Tibial nerve (tissue), 4 donors: ENCODE measurements at places on chromosomes 3 and 15. TPM values are rescaled to one million over a fixed set of nuclear protein-coding genes. Genes with fewer than 3 reads are reported as not detected.

- peak; percentile 51 for DNase-seq
These were observed 68.4 kb downstream of the CRTC3 start for GRCh38 chr15:90598031-90598577.

Gene LIPH
- 0.20 TPM for total RNA-seq

- DNase-seq = no peak
These were observed 180.5 kb downstream of the RSL24D1 start for GRCh38 chr15:55016225-55016624.

DNA sequence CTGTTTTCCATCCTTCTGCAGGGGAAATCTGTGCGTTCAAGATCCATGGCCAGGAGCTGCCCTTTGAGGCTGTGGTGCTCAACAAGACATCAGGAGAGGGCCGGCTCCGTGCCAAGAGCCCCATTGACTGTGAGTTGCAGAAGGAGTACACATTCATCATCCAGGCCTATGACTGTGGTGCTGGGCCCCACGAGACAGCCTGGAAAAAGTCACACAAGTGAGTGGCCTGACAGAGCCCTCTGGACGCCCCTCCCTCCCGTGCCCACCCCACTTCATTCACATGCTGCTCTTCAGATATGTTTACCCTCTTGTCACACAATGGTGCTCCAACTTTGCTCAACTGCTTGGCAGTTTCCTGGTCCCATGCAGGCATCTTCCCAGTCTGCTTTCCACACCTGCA lies 274.3 kb upstream of the TRIM42 start:
- DNase-seq = no peak

GRCh38 chr3:100401674-100402041 lies 319 bp downstream of the LNP1 start:
- peak; percentile 16 for DNase-seq

DNA sequence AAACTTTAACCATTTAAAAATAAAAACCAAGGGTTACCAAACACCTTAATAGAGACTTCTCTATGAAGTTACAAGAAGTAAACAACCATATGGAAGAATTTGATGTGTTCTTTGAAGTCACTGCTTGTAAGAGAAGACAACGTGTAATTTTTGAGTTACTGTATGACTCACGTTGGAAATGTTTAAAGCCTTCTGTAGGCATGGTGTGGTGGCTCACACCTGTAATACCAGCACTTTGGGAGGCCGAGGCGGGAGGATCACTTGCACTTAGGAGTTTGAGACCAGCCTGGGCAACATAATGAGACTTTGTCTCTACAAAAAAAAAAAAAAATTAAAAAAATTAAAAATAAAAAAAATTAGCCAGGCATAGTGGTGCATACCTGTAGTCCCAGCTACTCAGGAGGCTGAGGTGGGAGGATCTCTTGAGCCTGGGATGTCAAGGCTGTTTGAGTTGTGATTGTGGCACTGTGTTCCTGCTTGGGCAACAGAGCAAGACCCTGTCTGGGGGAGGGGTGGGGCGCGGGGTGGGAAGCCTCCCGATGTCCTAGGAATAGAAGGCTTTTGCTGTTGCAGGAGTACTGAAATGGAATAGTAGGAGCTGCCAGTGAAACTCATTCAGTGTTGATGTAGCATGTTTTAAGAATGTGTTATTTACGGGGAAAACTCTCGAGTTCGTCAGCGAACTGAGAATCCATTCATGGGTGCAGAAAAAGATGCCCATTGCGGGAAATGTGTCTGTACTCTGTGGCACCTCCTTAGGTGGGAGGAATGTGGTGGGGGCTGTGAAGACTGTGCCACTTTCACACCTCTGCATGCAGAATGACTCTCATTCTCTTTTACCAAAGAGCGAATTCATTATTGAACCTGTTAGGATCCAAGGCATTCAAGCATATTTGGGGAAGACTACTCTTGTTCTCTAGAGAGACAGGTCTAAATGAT lies 134.2 kb downstream of the FNDC3B start:
- no peak for DNase-seq

DNA sequence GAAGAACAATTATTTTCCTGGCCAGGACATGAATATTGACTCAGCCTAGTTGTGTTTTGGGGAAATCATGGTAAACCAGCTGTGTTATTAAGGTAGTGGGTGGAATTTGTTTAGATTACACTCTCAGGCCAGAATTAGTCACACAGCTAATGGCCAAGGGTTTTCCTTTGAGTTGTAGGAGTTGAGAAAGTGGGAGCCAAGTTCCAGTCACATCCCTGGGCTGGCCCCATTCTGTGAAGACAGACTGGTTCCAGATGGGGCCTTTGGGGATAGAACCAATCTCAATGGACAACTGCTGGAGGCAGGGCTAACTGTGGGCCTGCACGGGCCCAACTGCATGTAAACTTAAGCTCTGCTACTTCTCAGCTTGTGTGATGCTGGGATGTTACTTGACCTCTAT lies 1.4 kb upstream of the RASL12 start:
- DNase-seq = no peak

DNA sequence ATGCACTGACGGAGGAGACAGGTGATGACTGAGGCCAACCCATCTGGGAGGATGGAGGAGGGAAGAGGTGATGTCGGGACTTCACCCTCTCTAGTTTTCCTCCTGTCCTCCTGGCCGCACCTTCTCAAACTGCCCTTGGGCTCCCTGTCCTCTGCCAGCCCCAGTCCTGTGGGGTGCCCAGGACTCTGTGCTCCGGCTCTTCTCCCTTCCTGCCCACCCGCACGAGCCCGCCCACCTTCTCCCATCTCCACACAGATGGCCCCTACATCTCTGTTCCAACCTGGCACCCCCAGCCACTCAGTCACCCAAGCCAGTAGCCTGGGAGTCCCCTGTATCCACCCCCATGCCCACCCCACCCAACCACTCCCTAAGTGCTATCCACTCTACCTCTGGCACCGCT lies 206.7 kb upstream of the LINGO1 start:
- no peak for DNase-seq

- no peak for DNase-seq
These were observed 128.6 kb upstream of the ADAMTS9 start for GRCh38 chr3:64816355-64816754.

Gene DGKG
- 1.3 TPM for total RNA-seq
